ENCODE measurements at places on chromosomes 6 and 20. TPM values are rescaled to one million over a fixed set of nuclear protein-coding genes. Genes with fewer than 3 reads are reported as not detected.

TFAP2D gene
- total RNA-seq: not detected

CYP24A1 gene
- total RNA-seq: 0.24 TPM

TAP1 gene
- 26.5 TPM for total RNA-seq

EGFL8 gene
- total RNA-seq: 5.2 TPM

PTPN1 gene
- 38.7 TPM for total RNA-seq

THBS2 gene
- 24.5 TPM for total RNA-seq

RHAG gene
- total RNA-seq: 2.0 TPM

CAGE1 gene
- total RNA-seq: not detected

SLC16A10 gene
- 10.3 TPM for total RNA-seq

SLC32A1 gene
- total RNA-seq: not detected

FABP7 gene
- not detected for total RNA-seq

ARFGEF2 gene
- 31.5 TPM for total RNA-seq

IL17F gene
- not detected for total RNA-seq

CCN6 gene
- not detected for total RNA-seq

ENPP4 gene
- 36.0 TPM for total RNA-seq

HRH3 gene
- not detected for total RNA-seq

LST1 gene
- total RNA-seq: 8.5 TPM

FITM2 gene
- 87.1 TPM for total RNA-seq

VNN1 gene
- 0.19 TPM for total RNA-seq

CARMIL1 gene
- 7.9 TPM for total RNA-seq

SSTR4 gene
- not detected for total RNA-seq

TSBP1 gene
- total RNA-seq: not detected

PLTP gene
- 221 TPM for total RNA-seq

DZANK1 gene
- total RNA-seq: 0.83 TPM

PACRG gene
- total RNA-seq: 21.3 TPM

DEFB132 gene
- not detected for total RNA-seq

SLC35F1 gene
- 1.3 TPM for total RNA-seq

TEAD3 gene
- 37.1 TPM for total RNA-seq

ID4 gene
- total RNA-seq: 83.2 TPM

C6orf52 gene
- total RNA-seq: not detected

OR2J2 gene
- not detected for total RNA-seq

SPTLC3 gene
- 2.8 TPM for total RNA-seq
